ENCODE measurements at places on chromosomes 1 and 21. TPM values are rescaled to one million over a fixed set of nuclear protein-coding genes. Genes with fewer than 3 reads are reported as not detected.

- no peak for DNase-seq
Measured at GRCh38 chr1:95924684-95925083, 690.7 kb downstream of the RWDD3 start.

GRCh38 chr1:12333036-12333785 lies 103.4 kb downstream of the VPS13D start:
- DNase-seq: no peak

DNA sequence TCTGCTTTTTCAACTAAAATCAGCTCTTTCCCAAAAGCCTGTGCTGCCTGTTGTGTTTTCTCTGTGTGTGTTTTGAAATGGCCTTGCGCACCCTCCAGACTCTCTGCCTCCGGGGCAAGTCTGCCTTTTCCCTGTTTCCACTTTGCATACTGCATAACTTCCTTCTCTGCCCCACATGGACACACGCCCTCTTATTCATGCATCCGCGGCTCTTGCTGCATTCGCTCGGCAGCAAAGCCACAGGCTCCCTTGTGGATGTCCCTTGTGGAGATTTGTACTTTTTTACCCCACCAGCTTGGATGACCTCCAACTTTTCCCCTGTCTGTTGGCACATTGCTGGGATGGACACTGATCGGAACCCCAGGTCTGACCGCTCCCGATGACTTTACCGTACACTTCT lies 147.6 kb downstream of the ADSS2 start:
- DNase-seq: no peak

GRCh38 chr1:156096640-156097391 lies 14.6 kb upstream of the MEX3A start:
- DNase-seq: peak; percentile 93

GRCh38 chr1:240294566-240294965 lies 202.9 kb downstream of the FMN2 start:
- DNase-seq: no peak

- DNase-seq: no peak
Measured at GRCh38 chr1:66044912-66045311, 252.2 kb downstream of the PDE4B start.

Gene NIBAN1
- polyA plus RNA-seq: 50.9 TPM

Gene MORN1
- polyA plus RNA-seq: 6.8 TPM

Gene SYCP1
- polyA plus RNA-seq: not detected
